ENCODE measurements at places on chromosomes 5 and 9.

GRCh38 chr5:142974409-142974808, 204.2 kb downstream of the ARHGAP26 start:
- no peak for DNase-seq

GRCh38 chr5:23027331-23027730, 174.2 kb upstream of the CDH12 start:
- DNase-seq: no peak

DNA sequence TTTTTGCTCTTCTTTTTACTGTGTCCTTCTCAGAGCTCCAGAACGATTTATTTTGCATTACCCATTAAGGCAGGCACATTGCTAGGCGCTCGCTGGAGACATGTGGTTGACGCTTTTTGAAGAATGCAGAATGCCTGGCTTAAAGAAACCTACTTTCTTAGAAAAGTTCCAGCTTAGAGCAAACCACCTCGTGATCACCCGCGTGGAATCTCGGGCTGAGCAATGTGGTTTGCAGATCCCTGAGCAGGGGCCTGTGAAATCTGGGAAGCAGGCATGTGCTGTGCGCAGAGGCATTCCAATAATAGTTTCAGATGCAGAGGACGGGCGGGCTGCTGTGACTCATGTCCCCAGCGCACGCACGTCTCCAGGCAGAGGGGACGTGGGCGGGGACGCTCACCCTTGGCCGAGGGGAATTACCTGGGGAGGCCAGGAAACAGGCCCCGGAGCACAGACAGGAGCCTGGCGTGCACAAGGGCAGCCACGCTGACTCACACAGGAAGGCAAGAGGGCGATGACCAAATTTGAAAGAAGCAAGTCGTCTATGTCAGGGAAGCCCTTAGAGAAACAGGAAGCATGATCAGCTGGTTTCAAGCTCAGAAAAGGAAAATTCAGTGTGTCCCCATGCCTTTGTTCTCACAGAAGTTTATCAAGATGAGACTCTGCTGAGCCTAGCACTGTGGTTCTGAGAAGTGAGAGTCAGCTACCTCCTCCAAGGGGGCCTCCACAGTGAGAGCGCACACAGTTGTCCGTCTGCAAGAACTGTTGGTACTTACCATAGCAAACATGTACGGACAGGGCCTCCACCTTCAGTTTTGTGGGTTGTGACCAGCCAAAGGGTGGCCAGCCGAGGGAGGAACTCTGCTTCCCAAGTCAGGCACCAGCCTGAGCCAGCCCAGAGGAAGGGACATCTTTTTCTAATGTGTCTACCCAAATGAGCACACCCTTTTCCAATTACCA, 218.6 kb downstream of the PIK3R1 start:
- DNase-seq: no peak

DNA sequence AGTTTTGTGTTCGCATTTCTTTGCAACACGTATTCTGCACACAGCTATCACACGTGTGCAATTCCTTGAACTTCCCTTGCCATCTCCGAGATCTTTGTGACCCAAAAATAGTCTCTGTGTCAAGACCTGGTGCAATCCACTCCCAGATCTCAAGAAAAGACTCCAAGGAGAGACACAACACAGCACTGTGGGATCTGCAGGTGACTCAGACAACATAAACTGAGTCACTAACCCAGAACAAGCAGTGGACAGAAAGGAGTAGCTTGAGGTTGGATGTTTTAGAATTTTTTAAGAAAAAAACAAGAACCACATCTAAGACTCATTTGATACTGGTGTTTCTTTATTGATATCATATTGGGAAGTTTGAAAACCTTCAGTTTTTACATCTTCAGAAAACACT, 396.9 kb downstream of the AGTPBP1 start:
- DNase-seq: no peak

- DNase-seq: peak; percentile 79
Observed at GRCh38 chr5:88883059-88883835, at the start of gene MEF2C. MEF2C (minus strand) TSS chr5:88883184; CDS start chr5:88823788, 59,396 bp downstream.
